ENCODE measurements at places on chromosomes 7 and 10.

- DNase-seq = no peak
- no peak overlapping the region for H3K4me3 ChIP-seq
- no peaks in the 10 kb centered on the region for H3K36me3 ChIP-seq
These were observed 345.7 kb upstream of the KLF6 start for GRCh38 chr10:4130685-4131084.

DNA sequence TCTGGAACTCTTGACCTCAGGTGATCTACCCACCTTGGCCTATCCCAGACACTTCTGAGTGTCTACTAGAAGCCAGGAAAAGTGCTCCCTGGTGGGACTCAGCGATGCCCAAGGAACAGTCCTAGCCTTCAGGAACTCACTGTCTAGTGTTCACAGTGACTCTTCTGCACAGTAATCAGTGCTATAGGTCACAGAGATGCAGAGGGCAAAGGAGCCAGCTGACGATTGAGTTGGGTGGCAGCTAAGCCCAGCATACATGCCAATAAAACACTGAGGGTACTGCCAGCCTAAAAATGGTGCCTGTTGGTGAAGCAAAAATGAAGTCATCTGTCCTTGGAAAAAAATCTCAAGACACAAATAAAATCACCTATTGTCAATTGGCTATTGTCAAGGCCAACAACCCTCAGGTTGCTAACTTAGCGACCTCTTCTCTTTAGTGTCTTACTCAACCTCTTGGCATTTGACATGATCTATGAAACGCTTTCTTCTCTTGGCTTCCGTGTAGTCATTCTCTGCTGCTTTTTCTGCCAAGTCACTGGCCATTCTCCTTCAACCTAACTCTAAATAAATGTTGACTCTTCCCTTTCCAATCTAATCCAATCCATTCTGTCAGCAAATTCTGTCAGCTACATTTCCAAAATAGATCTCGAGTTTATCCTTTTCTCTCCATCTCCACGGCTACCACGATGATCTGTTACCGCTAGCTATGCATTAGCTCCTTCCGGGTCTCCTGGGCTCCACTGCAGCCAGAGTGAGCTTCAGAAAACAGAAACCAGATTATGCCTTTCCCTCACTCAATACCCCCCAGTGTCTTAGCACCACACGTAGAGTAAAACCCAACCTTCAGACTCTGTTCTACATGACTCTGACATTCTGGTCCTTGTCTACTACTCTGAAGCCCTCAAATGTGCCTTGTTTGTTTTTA lies 99.2 kb downstream of the ATXN7L1 start:
- H3K4me3 ChIP-seq = no peak overlapping the region
- no peaks in the 10 kb centered on the region for H3K27me3 ChIP-seq
- DNase-seq = no peak
- no peaks in the 10 kb centered on the region for H3K36me3 ChIP-seq
- no peaks in the 10 kb centered on the region for H3K4me1 ChIP-seq

- H3K4me3 ChIP-seq = peak overlapping the region; percentile 87
- no peaks in the 10 kb centered on the region for H3K4me1 ChIP-seq
- DNase-seq = peak; percentile 47
- no peaks in the 10 kb centered on the region for H3K27me3 ChIP-seq
These were observed 980 bp downstream of the FHIP2A start for GRCh38 chr10:114822444-114823076.

DNA sequence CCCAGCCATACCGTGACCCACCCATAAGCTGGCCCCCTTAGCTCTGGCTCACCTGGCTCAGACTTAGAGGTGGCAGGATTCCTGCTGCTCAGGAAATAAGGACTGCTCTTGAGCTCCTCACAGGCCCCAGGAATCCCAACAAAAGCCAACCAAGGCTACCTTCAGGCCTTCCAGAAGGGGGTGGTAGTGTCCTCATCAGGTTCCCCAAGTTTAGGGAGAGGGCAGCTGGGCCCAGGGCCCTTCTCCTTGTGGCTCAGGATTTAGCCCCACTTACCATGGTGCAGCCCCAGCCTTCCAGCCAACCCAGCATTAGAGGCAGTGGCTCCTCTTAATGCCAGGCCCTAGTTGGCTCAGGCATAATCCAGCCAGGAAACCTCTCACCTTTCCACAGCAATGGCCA lies 23.5 kb downstream of the NPFFR1 start:
- H3K4me3 ChIP-seq = no peak overlapping the region
- no peak for DNase-seq
- H3K36me3 ChIP-seq = no peaks in the 10 kb centered on the region
- H3K27me3 ChIP-seq = peaks cover 6% of the 10 kb centered on the region

GRCh38 chr10:88880282-88881076 lies 434 bp downstream of the STAMBPL1 start:
- no peaks in the 10 kb centered on the region for H3K27me3 ChIP-seq
- H3K4me3 ChIP-seq = peak overlapping the region; percentile 70
- DNase-seq = peak; percentile 83
- H3K36me3 ChIP-seq = no peaks in the 10 kb centered on the region

GRCh38 chr10:116097239-116097784 lies 175.7 kb downstream of the GFRA1 start:
- H3K4me1 ChIP-seq = no peaks in the 10 kb centered on the region
- H3K27ac ChIP-seq = no peak overlapping the region
- DNase-seq = no peak
- H3K36me3 ChIP-seq = no peaks in the 10 kb centered on the region

GRCh38 chr10:99346247-99346646 lies 17.1 kb downstream of the CNNM1 start:
- no peaks in the 10 kb centered on the region for H3K27me3 ChIP-seq
- no peaks in the 10 kb centered on the region for H3K36me3 ChIP-seq
- no peaks in the 10 kb centered on the region for H3K4me1 ChIP-seq
- no peak overlapping the region for H3K4me3 ChIP-seq
- no peak overlapping the region for H3K27ac ChIP-seq
